ENCODE measurements at places on chromosomes 7 and 10. TPM values are rescaled to one million over a fixed set of nuclear protein-coding genes. Genes with fewer than 3 reads are reported as not detected.

LIPN gene
- total RNA-seq = 2.2 TPM

TMEM254 gene
- 25.6 TPM for total RNA-seq

CRYGN gene
- not detected for total RNA-seq

OR2AE1 gene
- total RNA-seq = not detected

ASB10 gene
- not detected for total RNA-seq

NUPR2 gene
- not detected for total RNA-seq

DNA sequence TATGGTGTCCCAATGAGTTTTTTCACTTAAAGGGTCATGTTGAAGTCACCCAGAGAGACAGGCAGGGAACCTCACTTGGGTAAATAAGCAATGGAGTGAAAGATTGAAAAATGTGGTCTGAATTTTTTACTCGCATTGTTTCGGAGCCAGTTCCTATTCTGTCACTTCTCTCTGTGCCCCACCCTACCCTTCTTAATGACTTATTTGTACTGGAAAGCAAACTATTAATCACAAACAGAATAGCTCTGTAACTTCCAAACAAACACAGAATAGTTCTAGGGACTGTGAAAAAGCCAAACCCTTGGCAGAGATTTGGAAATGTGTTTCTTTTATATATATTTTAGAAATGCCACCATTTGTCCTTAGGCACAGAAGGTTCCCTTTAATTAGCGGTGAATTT is 76.0 kb downstream of the LRMDA start:
- no peak for DNase-seq
- peaks cover 37% of the 10 kb centered on the region for H3K4me1 ChIP-seq
- no peaks in the 10 kb centered on the region for H3K36me3 ChIP-seq
- peak overlapping the region; percentile 64 for H3K27ac ChIP-seq
- H3K27me3 ChIP-seq = peaks cover 20% of the 10 kb centered on the region

- no peak overlapping the region for H3K4me3 ChIP-seq
- H3K36me3 ChIP-seq = no peaks in the 10 kb centered on the region
- H3K27ac ChIP-seq = no peak overlapping the region
- H3K27me3 ChIP-seq = no peaks in the 10 kb centered on the region
- no peaks in the 10 kb centered on the region for H3K4me1 ChIP-seq
These were observed 401.9 kb upstream of the IGFBP3 start for GRCh38 chr7:46322937-46323336.

DNA sequence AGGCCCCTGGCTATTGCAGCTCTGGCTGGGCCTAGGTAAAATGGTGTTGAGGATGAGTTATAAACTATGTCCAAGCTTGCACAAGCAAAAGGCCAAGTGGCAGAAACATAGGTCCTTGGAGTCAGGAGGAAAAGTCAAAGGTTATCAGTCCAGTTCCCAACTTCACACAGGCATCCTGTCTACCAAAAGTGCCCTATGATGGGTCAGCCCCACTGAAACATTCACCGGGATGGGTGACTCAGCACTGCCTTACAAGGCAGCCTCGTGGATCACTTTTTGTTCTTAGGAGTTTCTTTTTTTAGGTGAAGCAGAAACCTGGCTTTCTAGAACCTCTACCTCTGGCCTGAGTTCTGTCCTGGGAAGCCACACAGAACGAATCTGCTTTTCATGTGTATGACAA is 158.8 kb upstream of the LYZL2 start:
- H3K27me3 ChIP-seq = peaks cover 11% of the 10 kb centered on the region
- H3K4me3 ChIP-seq = no peak overlapping the region
- DNase-seq = no peak
- no peak overlapping the region for H3K27ac ChIP-seq
- no peaks in the 10 kb centered on the region for H3K36me3 ChIP-seq

DNA sequence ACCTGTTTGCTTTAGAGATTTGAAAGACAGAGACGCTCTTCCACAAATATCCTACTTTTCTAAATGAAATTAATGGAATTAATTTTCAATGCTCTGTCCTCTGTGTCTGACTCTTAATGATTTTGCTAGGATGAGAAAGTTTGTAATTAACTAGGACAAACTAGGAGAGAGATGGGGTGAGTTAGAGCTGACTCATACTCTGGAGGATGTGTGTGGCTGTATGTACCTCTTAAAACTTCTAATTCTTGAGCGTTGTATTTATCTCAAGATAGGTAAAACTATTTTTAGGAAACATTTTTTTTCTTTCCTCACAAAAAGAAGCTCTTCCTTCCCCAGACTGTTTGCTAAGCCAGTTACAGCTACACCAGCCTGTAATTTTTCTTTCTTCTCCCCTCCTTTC is 178.8 kb upstream of the ANKRD30A start:
- no peaks in the 10 kb centered on the region for H3K4me1 ChIP-seq
- H3K27me3 ChIP-seq = no peaks in the 10 kb centered on the region
- H3K27ac ChIP-seq = no peak overlapping the region
- H3K4me3 ChIP-seq = no peak overlapping the region

DNA sequence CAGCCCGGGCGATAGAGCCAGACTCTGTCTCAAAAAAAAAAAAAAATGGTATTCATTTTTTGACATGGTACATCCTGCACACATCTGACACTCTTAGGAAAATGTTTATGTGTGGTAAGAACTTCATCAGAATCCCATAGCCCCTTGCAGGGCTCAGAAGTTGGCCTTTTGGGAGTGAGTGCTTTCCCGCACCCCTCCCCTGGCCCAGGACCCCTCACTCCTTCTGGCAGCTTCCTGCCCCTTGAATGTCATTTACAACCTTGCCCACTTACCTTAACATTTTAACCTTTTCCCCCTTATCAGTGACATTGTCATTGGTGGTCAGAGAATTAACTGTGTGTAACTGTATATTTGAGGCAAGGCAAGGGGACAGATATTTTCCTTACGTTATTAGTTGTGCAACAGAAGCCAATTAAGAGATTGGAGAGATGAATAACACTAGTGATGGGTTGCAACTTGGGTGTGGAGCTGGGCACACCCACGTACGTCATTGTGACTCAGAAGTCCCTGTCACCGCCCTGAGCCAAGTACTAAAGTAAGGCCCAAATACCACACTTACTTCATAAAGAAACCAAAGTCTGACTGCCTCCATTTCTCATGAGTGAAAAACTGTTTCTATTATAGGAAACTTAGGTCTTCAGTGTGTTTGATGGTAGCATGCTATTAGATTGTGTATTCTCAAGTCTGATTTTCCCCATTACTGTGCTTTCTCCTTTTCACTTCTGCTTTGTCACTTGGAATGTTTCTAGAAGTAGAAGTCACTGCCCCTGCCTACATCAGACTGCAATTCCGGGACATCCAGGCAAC is 31.6 kb downstream of the OGDH start:
- H3K27me3 ChIP-seq = no peaks in the 10 kb centered on the region
- H3K4me1 ChIP-seq = peaks cover 80% of the 10 kb centered on the region
- no peak overlapping the region for H3K4me3 ChIP-seq
- no peak for DNase-seq

GRCh38 chr7:139679731-139680594 is 97.8 kb downstream of the HIPK2 start:
- peaks cover 30% of the 10 kb centered on the region for H3K36me3 ChIP-seq
- H3K4me3 ChIP-seq = no peak overlapping the region
- no peak for DNase-seq
- no peaks in the 10 kb centered on the region for H3K27me3 ChIP-seq
- peaks cover 46% of the 10 kb centered on the region for H3K4me1 ChIP-seq
- peak overlapping the region; percentile 16 for H3K27ac ChIP-seq

DNA sequence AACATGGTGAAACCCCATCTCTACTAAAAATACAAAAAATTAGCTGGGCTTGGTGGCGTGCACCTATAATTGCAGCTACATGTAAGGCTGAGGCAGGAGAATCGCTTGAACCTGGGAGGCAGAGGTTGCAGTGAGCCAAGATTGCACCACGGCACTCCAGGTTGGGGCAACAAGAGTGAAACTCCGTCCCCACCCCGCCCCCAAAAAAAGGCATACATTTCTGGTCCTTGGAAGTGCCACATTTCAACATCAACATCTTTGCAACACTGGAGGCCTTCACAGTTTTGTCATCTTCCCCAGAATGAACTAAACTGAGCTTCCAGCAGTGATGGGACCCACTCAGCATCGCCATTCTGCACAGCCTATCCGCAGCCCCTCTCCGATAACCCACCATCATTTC is 36.6 kb downstream of the FAM53B start:
- no peak overlapping the region for H3K4me3 ChIP-seq
- peaks cover 99% of the 10 kb centered on the region for H3K4me1 ChIP-seq
- peaks cover 5% of the 10 kb centered on the region for H3K36me3 ChIP-seq
- peak overlapping the region; percentile 83 for H3K27ac ChIP-seq

DNA sequence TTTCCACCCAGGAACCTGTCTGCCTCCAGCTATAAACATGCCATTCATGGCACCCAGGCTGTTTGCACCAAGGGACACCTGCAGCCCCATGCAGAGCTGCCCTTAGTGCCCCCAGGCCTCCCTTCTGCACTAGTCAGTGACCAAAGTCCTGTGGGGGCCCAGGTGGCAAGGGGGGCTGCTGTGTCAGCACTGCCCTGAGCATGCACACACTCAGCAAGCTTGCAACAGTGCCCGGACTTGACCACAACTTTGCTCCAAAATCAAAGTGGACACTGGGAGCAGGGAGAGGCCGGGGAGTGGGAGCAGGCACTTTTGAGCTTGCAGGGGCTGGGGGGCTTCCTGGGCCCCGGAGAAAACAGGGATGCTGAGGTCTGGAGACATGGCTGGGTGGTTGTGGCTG is 192.9 kb upstream of the MBL2 start:
- H3K4me3 ChIP-seq = no peak overlapping the region
- no peak overlapping the region for H3K27ac ChIP-seq
- DNase-seq = no peak
- H3K36me3 ChIP-seq = no peaks in the 10 kb centered on the region
- H3K4me1 ChIP-seq = no peaks in the 10 kb centered on the region

DNA sequence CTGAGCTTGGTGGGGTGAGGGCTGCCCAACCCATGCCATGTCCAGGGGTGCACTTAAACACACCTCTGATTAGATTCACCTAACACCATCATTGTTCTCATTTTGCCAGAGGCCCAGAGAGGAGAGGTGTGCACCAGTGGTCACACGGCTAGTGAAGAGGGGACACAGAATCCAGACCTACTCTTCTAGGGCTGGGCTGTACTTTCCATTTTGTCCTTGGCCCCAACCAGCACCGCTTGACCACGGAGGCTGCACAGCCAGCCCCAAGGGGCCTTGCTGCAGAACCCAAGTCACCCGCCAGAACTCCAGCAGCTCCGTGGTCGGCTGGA is 246 bp upstream of the WDFY4 start:
- no peaks in the 10 kb centered on the region for H3K36me3 ChIP-seq
- no peaks in the 10 kb centered on the region for H3K27me3 ChIP-seq
- H3K4me1 ChIP-seq = no peaks in the 10 kb centered on the region

DNA sequence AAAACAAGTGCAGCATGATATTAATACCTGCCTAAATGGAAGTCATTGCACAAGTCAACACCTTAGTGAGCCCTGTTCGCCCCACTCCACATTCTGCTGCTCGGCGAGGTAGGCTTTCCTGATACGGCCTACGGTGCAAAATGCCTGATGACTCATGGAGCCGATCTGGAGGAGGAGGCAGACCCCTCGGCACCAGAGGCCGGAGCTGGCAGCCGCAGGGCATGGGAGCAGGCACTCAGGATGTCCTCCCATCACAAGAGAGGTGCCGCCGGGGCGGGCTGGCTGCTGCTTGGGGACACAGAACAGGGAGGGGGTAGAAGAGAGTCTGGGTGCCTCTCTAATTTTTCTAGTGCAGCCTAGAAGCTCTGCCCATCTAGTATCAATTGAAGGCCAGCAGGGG is 418.5 kb upstream of the MGMT start:
- no peaks in the 10 kb centered on the region for H3K36me3 ChIP-seq
- no peaks in the 10 kb centered on the region for H3K4me1 ChIP-seq
- H3K4me3 ChIP-seq = no peak overlapping the region
- no peak for DNase-seq
- H3K27me3 ChIP-seq = no peaks in the 10 kb centered on the region
- H3K27ac ChIP-seq = no peak overlapping the region

DNA sequence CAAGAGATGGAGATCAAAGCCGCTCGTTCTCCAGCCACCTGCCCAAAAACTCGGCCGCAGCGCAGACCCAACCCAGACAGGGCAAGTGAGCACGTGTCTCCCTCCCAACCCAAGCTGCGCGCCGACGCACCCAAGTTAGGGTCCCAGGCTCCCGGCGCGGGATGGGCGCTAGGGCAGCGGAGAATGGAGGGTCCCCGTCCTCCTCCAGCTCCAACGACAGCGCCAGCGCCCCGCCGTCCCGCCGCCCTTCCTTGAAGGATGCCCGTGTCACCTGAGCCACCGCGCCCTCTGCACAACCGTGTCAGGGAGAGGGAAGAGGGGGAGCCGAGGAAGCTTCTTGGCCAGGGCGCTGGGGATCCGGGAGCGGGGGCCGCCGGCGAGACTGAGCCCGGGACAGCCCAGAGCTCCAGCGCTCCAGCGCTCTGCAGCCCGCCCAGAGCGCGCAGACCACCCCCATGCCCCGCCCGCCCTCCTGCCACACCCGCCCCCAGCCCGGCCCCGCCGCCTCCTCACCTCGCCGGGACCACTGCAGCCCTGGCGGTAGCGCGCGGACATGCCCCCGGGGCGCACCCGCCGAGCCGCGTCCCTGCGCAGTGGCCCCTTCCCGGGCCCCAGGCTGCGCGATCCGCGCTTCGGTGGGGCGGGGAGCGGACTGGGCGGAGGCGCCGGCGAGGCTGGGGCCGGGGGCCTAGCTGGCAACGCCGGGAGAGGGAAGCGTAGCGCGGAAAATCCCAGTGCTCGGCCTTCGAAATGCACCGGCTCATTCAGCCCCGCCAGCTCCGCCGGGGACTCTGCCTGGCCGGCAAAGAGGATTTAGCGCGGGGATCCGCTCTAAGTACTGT is at the start of gene SLC16A12:
TSS of gene SLC16A12 (minus strand) at position 424 of the 842 bp plus-strand sequence. CDS start 73,016 bp downstream, outside the sequence.
- no peaks in the 10 kb centered on the region for H3K36me3 ChIP-seq
- peaks cover 7% of the 10 kb centered on the region for H3K27me3 ChIP-seq
- no peak within 1 kb of the TSS for H3K27ac ChIP-seq
- H3K4me1 ChIP-seq = peaks cover 11% of the 10 kb centered on the region
- DNase-seq = no peak

DNA sequence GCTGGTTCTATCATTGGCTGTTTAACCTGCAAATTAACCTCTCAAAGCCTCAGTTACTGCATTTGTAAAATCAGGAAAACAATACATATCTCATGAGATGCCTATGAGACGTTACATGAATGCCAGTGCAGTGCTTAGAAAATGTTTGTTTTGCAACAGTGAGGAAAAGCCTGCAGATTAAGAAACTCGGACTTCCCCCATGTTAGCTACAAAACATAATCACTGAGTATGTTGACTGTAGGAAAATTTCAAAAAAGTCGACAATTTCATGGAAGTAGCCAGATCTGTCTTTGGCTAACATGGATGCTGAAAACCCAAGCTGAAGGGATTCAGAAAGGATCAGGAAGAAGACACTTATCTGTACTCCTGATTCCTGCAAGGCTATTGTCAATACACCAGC is 121.4 kb downstream of the TRIL start:
- no peak overlapping the region for H3K27ac ChIP-seq
- no peaks in the 10 kb centered on the region for H3K36me3 ChIP-seq
- H3K4me1 ChIP-seq = no peaks in the 10 kb centered on the region

GRCh38 chr7:131265227-131265626 is 62.4 kb upstream of the MKLN1 start:
- no peak for DNase-seq
- H3K27me3 ChIP-seq = no peaks in the 10 kb centered on the region
- no peaks in the 10 kb centered on the region for H3K36me3 ChIP-seq
- no peaks in the 10 kb centered on the region for H3K4me1 ChIP-seq
- no peak overlapping the region for H3K27ac ChIP-seq

All from esophagus squamous epithelium (tissue), 5 donors.